ENCODE measurements at places on chromosomes 3 and 15.

- DNase-seq: no peak
Measured at GRCh38 chr3:196321162-196321561, 3.1 kb upstream of the DYNLT2B start.

DNA sequence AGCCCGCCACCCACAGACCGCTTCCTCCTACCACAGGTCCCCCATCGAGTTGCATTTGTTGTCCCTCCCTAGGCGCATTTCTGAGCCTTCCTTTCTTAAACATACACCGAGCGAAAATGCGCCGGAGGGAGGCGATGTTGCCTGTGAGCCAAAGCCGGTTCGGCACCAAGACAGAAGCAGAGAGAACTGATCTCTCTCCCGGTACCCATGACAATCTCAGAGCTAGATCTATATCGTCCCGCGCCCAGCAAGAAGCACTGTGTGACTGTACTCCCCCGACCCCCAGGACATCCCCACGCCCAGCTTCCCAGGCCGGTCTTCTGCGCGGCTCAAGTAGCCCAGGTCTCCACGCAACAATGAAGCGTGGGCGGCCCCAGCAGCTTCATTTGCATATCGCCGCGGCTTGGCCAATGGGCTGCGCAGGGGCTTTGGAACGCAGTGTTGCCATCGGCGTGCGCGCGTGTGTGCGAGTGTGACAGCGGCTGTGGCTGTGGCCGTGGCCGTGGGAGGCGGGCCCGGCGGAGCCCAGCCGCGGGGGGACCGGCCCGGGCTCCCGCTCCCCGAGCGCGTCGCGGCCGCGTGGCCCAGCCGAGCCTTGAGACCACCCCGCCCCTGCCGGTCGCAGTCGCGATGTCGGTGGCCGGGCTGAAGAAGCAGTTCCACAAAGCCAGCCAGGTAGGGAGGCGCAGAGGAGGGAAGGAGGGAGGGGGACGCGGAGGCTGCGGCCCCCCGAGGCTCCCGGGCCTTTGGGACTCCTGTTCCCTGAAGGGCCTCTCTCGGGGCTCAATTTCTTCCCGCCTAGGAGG is at the start of gene SH3GL3:
SH3GL3 (plus strand) TSS at position 438 of the 806 bp plus-strand sequence; CDS start at position 631, 193 bp downstream.
- DNase-seq: peak; percentile 66

DNA sequence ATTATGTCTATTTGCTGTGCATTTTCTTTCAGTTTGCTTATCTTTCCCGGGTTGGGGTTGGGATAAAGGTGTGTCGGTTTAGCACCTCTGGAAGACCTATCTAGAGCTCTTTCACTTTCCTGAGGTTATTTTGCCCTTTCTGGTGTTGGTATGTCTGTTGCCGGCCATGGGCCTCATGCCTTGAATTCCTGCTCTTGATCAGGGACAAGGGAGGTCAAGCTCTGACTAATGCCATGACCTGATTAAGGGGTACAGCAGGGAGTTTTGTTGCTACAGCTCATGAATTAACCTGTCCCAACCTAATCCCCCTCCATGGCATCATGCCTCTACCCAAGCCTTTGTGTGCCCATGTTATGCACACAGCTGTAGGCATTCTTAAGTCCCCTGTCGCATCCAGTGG is 70.5 kb upstream of the GOLGA6B start:
- DNase-seq: no peak

DNA sequence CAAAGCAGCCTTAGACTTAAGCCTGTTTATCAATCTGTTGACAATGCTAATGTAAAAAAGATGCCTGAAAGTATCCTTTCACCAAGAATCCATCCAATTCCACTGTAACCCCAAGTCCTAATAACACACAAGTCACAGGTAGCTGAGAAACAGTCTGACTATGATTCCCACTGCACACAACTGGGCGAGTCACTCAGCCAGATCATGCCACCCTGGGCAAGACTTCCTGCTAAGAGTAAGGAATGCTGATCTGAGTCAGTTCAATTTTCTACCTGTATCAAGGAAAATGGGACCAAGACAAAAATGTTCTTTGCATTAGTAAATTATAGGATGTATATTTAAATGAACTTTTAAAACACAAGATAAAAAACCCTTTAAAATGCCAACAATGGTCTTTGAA is 33.3 kb downstream of the NPTN start:
- no peak for DNase-seq

GRCh38 chr3:71122641-71123040 is 460.9 kb downstream of the FOXP1 start:
- no peak for DNase-seq

- DNase-seq: no peak
Measured at GRCh38 chr3:122907471-122907870, 112.6 kb downstream of the SLC49A4 start.

- DNase-seq: no peak
Measured at GRCh38 chr3:127192576-127193232, at the start of gene PRR23E. TSS of gene PRR23E (plus strand) at chr3:127193131. CDS start at chr3:127196686, 3,555 bp downstream.

DNA sequence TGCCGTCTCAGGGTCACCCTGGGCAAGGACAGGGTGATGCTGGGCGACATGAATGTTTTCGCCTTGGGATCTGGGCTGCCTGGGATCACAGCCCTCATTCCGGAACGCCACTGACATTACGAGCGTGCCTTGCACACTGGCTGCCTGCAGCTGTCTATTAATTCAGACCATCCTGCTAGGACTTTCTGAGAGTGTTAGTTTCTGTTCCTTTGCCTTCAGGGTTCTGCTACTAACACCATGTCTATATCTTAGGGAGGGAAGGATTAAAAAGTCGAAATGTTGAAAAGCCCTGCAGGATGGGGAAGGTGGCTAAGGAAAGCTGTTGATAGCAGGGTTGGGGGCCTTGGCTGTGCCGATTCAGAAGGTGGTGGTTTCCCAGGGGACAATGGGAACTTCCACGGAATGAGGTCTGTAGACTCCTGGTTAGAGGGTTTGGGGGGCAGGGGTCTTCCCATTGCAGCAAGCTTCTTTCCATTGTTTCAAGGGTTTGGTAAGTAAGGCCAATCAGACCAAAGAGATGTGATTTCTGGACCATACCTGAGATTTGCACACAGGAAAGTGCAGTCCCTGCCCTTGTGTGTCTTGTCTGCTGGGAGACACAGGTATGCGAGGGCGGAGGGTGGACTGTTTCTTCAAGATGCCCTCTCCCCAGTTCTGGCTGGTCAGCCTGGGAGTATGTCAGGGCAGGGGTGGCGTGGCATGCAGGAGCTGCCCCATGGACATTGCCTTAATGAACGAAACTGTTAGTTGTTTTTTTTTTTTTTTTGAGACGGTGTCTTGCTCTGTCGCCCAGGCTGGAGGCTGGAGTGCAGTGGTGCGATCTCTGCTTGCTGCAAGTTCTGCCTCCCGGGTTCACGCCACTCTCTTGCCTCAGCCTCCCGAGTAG is 50.9 kb downstream of the RGMA start:
- DNase-seq: no peak

GRCh38 chr3:140143367-140144069 is 208.5 kb downstream of the CLSTN2 start:
- no peak for DNase-seq

DNA sequence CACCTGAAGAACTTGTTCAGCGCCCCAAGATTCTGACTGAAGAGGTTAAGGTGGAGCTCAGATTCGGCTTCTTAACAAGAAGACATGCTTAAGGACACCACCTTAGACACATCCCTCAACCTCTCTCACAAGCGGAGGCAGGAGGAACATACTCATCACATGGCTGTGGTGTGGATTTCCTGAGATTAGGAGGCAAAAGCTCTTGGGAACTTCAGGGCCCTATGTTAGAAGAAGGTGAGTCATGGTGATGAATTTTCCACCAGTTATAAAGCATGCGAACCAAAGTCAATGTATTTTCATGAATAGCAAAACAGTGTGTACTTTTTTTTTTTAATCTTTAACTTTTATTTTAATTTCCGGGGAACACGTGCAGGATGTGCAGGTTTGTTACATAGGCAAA is 212.2 kb upstream of the SUCLG2 start:
- no peak for DNase-seq

- DNase-seq: peak; percentile 21
Measured at GRCh38 chr3:12948371-12948770, 107.0 kb upstream of the RPL32 start.

DNA sequence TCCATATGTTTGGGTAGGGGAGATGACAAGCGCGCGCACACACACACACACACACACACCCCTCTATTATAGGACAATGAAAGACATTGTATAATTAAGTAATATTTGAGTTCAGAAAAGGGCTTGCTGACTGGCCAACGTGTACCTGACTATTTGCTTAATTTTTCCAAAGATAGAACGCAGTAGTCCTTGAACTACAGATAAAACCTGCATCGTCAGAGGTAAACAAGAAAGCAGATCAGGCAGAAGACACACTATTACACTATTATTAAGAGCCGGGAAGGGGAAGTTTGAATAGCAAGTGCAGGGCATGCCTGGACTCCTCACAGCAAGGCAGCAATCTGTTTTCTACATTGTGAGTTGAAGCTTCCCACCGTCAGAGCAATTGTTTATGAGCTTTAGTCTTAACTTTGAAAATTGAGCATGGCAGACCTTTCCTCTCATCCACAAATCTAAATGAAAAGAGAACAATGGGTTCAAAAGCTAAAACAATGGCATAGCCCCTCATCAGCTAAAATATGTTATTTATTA is 427.7 kb downstream of the GABRG3 start:
- no peak for DNase-seq

DNA sequence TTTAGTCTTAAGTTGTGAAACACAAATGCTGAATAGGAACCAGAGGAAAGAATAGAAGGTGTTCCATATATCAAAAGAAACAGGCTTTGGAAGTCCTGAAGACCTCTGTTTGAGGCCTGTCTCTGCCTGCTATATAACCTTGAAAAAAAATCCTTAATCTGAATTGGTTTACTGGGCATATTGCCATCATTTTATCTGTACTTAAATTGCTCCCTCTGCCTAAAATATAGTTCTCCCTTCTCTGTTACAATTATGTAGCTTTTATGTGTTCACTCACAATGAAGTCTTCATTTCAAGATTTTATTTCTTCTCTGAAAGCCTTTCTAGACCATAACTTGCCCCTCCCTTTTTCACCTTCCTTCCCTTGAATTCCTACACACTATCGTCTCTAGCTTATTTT is 21.2 kb downstream of the ARL13B start:
- no peak for DNase-seq

- no peak for DNase-seq
Measured at GRCh38 chr15:43317566-43318184, 12.7 kb downstream of the LCMT2 start.

DNA sequence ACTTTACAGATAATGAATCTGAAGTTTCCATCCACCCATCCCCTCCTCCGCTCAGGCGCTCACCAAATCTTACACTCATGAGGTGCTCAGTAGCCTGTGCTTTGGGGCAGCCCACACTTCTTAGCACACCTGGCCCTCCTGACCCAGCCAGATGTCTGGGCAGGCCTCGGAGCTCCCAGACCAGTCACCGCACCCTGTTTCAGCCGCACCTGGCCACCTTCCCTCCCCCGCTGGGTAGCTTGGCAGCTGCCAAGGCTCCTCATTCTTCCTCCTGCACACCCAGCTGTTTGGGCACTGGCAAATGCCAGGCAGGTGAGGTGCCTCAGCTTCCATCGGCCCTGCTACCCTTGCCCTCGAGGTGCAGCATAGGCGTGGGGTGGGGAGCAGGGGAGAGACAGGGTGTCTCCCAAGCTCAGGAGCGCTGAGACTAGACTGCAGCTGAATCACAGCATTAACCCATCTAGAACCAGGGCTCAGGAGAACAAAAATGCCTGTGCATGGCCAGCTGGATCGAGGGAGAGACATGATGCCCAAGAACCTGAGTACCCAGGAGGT is 45.8 kb downstream of the CDC25A start:
- DNase-seq: no peak

GRCh38 chr15:45179221-45179985 is 8.4 kb downstream of the SHF start:
- no peak for DNase-seq

DNA sequence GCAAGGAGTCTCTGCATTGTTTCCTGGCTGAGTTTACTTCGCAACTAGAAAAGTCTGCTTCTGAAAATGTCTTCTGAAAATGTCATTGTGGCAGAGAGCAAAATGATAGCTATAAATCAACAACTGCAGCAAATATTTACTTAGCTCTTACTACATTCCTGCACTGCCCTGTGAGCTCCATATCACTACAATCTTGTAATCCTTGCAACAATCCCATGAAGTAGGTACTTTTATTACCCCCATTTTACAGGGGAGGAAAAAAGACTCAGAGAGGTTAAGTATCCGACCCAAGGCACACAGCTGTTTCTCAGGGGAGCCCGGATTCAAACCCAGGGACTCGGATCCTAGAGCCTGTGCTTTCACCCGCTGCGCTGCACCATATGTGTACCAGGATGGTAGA is 34.2 kb upstream of the SPTBN5 start:
- no peak for DNase-seq

DNA sequence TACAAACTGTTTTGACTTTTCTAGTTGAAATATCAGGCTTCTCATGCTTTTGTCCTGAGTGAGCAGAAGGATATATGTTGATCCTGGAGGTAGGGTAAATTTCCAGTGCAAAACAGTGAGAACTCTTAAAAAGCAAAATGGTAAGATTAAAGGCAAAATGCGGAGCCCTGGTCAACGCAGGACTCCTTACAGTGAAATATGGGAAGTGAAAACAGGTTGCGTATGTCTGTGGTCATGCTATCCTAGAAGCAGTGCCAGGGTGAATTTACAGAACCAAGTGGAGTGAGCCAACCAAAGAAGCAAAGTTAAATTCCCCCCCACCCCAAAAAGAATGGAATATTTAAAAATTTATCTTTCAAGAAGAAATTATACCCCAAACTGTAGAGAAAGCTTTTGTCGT is 256.4 kb downstream of the NR2F2 start:
- no peak for DNase-seq

DNA sequence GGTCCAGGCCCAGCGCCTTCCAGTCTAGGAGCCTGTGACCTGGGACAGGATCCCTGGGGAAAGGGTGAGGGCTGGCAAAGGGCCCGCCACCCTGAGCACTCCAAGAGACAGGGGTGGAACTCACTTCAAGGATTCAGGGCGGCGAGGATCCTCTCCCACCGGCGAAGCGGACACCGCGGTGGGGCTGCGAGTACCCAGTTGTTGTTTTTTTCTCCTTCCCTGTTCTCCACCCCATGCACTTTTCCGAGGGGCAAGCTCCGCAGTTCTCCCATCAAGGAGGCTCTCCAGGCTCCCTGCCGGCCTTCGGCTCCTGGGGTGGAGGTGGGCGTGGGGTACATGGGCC is 387 bp upstream of the PAQR5 start:
- DNase-seq: no peak

DNA sequence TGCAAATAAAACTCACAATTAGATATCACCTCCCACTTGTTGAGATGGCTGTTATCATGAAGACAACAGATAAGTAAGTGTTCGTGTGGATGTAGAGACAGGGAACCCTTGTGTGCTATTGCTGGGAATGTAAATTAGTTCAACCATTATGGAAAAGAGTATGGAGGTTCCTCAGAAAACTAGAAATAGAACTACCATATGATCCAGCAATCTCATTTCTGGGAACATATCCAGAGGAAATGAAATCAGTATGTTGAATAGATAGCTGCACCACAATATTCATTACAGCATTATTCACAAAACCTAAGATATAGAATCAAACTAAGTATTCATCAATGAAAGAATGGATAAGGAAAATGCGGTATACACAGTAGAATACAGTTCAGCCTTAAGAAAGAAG is 418.7 kb upstream of the CNTN6 start:
- DNase-seq: no peak

Data from brain microvascular endothelial cell (primary cell).